Brain (organoid and tissue), 16 donors: ENCODE measurements at places on chromosomes 12 and 14. TPM values are rescaled to one million over a fixed set of nuclear protein-coding genes. Genes with fewer than 3 reads are reported as not detected.

- DNase-seq, result no peak
Measured at GRCh38 chr14:75563931-75564330, 14.5 kb upstream of the FLVCR2 start.

The CMTM5 gene
- polyA plus RNA-seq, result 92.0 TPM

GRCh38 chr14:73747379-73748211 lies 33.4 kb upstream of the PNMA1 start:
- DNase-seq, result no peak

GRCh38 chr12:86660488-86661147 lies 404.4 kb upstream of the MGAT4C start:
- no peak for DNase-seq

DNA sequence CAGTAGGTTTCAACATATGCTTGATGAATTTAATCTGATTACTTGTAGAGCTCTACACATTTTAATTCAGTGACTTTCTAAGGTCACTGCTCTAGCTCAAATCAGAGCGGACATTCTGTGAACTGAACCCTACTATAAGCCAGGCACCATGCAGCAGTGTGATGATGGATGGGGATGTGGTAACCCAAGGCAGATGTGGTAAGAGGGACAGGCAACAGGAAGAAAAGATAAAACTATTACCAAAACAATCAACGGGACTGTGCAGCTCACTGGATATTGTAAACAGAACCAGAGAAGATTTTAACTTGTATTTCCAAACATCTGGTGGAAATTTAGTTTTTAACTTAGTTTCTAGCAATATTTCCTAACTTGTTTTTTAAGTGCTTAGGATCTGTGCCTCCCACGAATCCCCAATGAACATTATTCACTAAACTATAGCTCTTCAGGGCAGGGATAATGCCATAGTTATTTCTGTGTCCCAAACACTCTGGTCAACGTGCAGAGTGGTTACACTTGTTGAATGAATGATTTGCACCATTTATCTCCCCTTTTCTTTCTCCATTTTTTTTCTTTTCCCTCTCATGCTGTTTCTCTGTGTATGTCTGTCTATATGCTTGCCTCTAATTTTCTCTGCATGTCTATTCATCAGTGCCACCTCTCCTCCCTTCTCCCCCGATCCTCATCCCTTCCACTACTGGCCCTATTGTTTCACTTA lies 3.0 kb downstream of the ERO1A start:
- DNase-seq, result no peak

- DNase-seq, result peak; percentile 80
Measured at GRCh38 chr12:103548622-103549601, 38.2 kb upstream of the STAB2 start.
